Head of caudate nucleus (tissue), 42 donors: ENCODE measurements at places on chromosomes 4 and X.

GRCh38 chr4:118842055-118842454 lies 6.1 kb upstream of the SEC24D start:
- no peak for DNase-seq

DNA sequence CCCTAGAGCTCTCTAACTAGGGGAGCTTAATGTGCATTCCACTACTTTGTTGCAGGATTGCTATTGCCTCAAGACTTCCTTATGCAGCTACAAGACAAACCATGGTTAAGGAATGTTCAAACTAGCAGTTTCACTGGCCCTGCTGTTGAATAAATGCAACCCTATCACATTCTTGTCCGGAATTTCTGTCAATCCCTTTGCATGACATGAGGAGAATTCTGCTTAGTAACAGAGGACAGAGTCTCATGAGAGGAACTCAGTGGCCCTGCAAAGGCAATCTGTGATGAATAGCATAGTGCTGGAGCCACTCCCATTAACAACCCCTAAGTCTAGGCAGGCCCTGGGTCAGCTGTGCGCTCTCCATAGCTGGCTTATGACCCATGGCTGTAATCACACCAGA lies 30.7 kb upstream of the SGMS2 start:
- no peak for DNase-seq

- no peak for DNase-seq
These were observed 106.5 kb upstream of the PAK3 start for GRCh38 chrX:110989447-110989846.

GRCh38 chr4:76554630-76555029 lies 119.6 kb downstream of the SHROOM3 start:
- no peak for DNase-seq

- no peak for DNase-seq
These were observed 23.3 kb downstream of the CAMK2D start for GRCh38 chr4:113738251-113738650.
